ENCODE measurements at places on chromosomes 4 and X.

GRCh38 chrX:68249401-68249831 lies 183.9 kb downstream of the OPHN1 start:
- DNase-seq, result no peak

- DNase-seq, result peak; percentile 84
Measured at GRCh38 chrX:132837126-132837525, 121.3 kb downstream of the HS6ST2 start.

GRCh38 chr4:3111461-3111860 lies 37.0 kb downstream of the HTT start:
- DNase-seq, result peak; percentile 71

GRCh38 chr4:109359040-109359646 lies 56.7 kb upstream of the COL25A1 start:
- DNase-seq, result peak; percentile 24

GRCh38 chrX:131979116-131979515 lies 44.0 kb upstream of the STK26 start:
- peak; percentile 81 for DNase-seq

- no peak for DNase-seq
Measured at GRCh38 chrX:88735835-88736234, 11.2 kb upstream of the CPXCR1 start.

DNA sequence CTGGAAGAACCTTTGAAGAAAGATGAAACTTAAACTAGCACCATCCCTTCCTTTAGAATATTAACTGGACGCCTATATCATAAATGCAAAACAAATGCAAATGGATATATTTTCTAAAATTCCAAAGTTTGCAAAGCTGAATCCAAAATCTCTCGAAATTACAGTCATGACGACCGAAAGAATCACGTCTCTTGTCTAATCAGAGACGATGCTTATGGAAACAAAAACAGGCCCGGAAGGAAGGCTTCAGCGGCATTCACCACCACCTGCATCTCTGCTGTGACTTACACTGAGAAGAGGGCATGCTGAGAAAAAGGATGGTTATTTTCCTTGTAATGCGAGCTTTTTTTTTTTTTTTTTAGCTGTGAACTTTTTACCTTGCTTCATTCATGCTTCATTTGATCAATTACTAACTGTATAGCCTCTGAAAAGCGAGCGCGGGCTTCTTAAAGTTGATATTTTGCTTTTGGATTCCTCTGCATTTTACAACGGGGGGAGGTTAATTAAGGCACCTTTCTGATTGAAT lies 209.3 kb downstream of the SOWAHB start:
- no peak for DNase-seq

GRCh38 chr4:152172146-152172545 lies 363.7 kb downstream of the FBXW7 start:
- no peak for DNase-seq

DNA sequence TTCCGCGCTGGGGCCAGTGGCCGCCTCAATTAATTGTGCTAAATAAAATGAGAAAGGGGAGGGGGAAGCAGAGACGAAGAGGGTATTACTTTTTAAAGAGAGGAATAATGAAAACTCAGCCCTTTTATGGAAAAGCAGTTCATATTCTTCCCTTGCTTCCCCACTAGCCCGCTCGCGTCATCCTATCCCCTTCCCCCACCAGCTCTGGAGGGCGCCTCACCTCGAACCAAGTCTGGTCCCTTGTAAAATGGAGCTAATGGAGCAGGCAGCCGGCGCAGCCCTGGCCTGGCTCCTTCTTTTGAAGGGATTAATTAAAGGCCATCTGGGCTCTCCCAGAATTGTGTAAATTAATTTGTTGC lies 511 bp upstream of the NKX6-1 start:
- DNase-seq, result no peak

GRCh38 chr4:7411491-7411890 lies 23.2 kb downstream of the PSAPL1 start:
- DNase-seq, result no peak

DNA sequence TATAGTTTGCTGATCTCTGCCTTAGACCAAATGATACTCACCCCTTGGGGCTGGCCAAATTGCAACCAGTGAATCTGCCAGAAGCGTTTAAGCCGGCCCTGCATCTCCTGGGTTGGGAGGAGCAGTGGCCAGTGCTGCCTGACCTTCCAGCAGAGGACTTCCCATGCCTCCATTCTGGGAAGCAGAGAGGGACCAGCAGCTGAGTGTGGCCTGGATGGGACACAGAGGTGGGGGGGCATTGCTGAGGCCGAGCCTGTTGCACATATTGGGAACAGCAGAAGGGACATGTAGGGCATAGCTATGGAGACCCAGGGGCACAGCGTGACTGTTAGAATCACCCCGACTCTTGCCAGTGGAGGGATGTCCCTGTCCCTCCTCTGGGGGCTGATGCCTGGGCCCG lies 93.3 kb downstream of the CPZ start:
- no peak for DNase-seq

- peak; percentile 52 for DNase-seq
Measured at GRCh38 chr4:99722006-99722405, 64.4 kb upstream of the C4orf54 start.
